ENCODE measurements at places on chromosomes 1 and 21.

DNA sequence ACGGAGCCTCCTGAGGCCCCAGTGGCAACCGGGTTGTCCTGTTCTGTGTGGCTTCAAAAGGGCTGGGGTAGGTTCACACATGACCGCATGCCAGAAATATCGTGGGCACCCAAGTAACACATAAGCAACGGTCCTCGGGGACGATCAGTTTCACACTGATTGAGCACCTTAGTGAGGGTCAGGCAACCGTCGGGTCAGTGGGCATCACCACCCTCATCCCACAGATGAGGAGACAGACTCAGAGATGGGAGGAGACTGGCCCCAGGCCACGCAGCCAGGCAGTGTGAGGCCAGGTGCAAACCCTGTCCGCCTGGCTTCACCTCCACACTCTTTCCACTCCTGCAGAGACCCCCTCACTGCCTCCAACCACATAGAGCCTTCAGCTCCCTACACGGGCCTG is 309.8 kb downstream of the MATN1 start:
- no peak for DNase-seq

DNA sequence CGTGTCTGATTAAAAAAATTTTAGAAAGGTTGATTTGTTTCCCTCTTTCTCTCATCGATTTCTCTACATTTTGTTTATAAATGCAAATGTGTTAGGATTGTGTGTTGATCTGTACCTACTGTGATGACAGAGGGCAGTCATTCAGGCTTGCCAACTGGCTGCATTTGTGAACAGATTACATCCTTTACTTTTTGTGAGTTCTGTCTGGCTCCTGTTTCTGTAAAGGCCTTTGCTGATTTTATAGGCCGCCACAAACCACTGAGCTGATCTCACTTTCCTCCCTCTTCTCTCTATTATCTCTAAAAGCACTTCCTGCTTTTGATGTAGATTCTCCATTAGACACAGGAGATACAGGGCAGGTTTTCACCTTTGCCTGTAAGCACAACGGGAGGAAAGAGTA is 106.8 kb downstream of the ESRRG start:
- no peak for DNase-seq

DNA sequence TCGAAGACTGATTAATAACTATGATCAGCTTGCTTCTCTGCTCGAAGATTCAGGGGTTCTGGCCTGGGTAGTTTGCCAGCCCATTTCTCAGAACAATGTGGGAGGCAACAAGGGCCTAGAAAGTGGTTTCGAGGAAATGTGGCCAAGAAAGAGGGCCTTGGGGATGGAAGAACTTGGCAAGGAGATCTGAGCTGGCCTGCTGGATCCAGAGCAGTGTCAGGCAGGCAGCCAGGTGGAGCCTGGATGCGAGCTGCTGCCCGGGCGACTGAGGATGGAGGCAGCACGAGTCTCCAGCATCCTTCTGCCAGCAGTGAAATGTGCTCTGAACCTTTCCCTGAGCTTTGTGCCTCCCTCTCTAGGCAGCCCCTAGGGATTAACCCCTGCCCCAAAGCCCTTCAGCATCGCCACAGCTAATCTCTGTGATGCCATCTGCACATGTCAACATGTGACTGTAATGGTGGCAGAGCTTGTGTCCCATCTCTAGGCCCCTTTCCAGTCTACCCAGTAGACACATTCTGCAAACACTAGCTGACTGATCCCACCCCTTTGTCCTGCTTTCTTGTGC is 61.0 kb upstream of the NEK2 start:
- DNase-seq = no peak

DNA sequence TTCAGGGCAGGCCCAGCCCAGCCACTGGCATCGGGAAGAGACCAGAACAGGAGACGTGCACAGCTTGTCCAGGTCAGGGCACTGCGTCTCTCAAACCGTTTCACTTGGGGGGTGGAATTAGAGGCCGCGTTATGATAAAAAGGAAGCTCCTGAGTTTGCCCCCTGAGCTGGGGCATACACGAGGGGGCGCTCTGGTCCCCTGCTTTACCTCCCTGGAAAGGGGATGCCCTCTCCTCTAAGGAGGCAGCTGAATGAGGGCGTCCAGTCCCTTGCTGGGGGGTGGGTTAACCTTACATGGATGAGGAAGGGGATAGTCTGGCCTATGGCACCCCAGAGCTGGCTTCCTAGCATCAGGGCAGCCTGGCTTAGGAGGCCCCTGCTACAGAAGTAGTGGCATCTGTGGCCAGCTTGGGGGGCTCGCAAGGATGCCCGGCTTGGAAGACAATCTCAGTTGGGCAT is 2.3 kb downstream of the MYOG start:
- DNase-seq = no peak

DNA sequence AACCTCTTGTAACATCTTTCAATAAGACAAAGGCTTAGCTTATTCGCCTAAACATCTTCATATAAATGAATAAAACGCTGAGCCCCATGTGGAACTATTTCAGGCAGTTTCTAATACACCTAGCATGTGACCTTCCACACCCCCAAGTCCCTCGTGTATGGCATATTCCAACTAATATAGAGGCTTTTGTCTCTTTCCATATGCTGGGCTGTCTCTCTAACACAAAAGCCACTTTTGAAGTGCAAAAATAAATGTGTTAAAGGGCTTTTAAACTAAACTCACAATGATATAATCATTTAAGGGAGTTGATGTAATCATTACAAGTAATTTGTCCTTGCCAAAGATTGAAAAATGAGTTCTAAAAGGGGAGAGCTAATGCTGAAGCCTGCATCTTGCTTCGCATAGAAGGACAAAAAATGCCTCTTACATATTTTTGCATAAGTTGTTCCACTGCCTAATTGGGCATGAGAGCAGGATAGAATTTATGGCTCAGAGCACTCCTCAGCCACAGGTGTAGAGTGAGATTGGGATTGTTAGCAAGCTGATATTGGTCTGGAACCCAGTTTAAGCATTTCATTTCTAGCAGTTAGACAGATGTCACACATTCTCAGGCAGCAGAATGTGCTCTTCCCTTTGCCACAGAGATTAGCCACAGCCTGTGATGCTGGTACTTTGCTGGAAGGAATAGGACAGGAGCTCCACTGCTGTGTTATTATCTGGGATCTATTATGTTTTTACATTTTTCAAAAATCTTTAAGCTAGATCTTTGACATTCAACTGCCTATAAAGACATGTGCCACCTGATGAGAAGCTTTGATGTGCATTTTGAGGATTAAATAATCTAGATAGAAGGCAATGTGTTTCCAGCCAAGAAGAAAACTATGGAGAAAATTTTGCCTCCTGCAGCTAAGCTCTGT is 1044.4 kb downstream of the ADGRL2 start:
- DNase-seq = no peak

DNA sequence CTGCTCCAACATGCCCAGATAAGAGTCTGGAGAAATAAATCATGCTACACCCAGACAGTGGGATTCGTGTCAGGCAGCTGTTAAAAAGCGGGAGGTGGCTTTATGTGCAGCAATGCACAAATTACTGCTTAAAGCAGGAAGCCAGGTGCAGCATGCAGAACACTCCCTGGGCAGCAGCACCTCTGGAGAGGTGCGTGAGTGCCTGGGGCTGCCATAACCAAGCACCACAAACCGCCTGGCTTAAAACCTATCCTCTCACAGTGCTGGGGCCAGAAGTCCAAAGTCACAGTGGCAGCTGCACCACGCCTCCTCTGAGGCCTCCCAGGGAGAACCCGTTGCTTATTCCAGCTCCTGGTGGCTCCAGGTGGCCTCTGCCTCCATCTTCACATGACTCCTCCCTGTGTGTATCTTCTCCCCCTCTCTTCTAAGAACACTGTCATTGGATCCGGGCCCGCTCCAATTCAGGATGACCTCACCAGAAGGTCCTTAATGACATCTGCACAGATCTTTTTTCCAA is 115.6 kb downstream of the SIK1 start:
- DNase-seq = no peak

- no peak for DNase-seq
Observed at GRCh38 chr1:205961991-205962820, 18.9 kb upstream of the SLC26A9 start.

GRCh38 chr21:39802217-39802616 is 57.2 kb downstream of the IGSF5 start:
- DNase-seq = no peak

DNA sequence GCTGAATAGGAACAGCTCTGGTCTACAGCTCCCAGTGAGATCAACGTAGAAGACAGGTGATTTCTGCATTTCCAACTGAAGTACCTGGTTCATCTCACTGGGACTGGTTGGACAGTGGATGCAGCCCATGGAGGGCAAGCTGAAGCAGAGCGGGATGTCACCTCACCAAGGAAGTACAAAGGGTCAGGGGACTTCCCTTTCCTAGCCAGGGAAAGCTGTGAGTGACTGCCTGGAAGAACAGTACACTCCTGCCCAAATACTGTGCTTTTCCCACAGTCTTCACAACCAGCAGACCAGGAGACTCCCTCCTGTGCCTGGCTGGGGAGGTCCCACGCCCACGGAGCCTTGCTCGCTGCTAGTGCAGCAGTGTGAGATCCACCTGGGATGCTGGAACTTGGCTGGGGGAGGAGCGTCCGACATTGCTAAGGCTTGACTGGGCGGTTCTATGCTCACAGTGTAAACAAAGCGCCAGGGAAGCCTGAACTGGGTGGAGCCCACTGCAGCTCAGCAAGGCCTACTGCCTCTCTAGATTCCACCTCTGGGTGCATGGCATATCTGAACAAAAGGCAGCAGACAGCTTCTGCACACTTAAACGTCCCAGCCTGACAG is 14.7 kb downstream of the CR1L start:
- DNase-seq = no peak

- no peak for DNase-seq
Observed at GRCh38 chr1:43449708-43450069, 4.0 kb downstream of the HYI start.

DNA sequence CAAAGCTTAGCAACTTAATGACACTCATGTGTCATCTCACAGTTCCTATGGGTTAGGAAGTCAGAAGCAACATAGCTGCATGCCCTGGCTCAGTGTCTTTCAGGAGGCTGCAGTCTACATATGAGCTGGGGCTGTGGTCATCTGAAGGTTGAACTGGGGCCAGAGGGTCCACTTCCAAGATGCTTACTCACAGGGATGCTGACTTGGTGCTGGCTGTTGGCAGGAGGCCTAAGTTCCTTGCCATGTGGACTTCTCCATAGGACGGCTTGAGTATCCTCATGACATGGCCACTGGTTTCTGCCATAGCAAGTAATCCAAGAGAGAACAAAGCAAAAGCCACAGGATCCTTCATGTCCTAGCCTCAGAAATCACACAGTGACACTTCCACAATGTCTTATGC is 12.1 kb upstream of the FAM43B start:
- no peak for DNase-seq

- DNase-seq = no peak
Observed at GRCh38 chr1:201889090-201889968, 631 bp downstream of the SHISA4 start.

DNA sequence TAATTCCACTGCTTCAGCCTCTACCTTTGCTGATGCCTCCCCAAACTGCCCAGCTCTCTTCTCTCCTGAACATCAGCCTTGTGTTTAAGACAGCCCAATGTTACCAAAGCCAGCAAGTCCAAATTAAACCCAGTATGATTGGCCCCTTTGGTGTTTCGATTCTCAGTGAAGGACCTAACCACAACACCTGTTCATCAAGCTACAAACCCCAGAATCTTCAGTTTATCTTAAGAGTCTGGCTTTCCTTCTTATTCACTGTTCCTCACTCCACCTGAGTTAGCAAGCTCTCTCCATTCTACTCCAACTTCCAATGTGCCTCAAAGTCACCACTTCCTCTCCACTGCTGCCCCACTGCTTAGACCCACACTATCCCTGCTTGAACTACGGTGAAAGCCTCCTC is 25.5 kb upstream of the ITPKB start:
- DNase-seq = no peak

DNA sequence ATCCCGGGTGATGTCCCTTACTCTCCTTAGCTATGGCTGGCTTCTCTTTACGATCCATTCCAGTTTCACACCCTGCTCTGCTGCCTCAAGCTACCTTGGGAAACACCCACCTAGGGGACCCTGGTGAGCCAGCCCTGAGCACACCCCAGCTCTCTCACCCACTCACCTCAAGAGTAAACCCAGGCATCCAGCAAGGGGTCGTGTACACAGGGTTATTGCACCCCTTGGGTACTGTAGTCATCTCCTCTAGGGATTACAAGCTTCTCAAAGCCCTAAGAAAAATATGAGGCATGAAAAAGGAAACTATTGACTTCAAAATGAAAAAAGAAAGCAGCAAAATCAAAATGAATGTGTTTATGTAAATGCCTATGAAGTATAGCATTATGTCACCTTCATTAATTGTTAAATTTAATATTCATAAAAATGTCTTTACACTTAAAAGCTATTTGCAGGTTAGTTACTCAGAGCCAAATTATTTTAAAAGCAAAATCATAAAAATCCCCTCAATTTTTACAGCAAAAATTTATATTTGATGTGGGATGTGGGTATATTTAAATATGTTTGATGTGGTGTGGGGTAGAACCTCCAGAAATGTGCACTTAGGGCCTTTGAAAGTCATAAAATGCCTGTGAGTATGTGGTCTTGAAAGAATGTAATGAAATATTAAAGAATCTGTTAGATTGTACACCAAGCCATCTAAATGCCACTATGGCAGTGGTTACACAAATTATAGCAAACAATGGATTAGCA is 190.3 kb downstream of the C1orf94 start:
- DNase-seq = no peak

DNA sequence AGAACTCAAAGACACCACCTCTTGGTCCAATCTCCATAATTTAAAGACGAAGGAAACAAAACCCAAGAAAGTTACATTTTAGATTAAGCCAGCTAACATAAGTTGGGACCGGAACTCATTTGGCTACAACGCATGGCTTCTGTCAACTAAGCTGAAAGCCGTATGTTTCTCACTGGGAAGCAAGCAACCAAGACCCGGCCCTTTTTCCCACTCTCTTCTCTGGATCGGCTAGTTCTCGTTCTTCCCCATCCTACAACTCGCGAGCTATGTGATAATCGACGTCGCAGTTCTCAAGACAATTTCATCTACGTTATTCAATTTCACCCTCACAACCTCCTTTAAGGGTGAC is 601 bp downstream of the CCT8 start:
- no peak for DNase-seq

- no peak for DNase-seq
Observed at GRCh38 chr1:121471523-121471922, 286.7 kb downstream of the SRGAP2C start.

DNA sequence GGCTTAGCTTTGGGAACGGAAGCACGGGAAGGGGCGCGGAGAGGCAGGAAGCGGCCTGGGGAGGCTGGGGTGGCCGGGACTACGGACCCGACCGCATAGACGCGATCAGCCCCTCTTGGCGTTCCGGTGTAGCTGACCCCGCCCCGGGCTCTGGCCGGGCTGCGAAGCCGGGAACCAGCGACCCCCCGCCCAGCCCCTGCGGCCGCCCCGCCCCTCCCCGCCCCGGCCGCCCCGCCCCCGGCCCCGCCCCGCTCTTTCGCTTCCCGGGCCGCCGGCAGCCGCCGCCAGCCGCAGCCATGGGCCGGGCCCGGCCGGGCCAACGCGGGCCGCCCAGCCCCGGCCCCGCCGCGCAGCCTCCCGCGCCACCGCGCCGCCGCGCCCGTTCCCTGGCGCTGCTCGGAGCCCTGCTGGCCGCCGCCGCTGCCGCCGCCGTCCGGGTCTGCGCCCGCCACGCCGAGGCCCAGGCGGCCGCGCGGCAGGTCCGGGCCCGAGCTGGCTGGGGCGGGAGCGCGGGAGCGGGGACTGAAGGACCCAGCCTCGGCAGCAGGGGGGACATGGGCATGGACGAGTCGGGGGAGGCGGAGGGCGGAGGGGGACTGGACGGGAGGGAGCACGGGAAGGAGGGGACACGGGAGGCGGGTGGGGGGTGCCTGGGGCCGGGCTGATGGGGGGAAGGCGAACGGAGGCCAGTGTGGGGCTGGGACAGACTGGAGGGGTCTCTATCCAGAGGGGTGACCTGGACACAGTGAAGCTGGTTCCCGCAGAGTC is at the start of gene SELENON:
Gene SELENON, plus strand, starts transcription at position 259 of the 768 bp plus-strand sequence. Its CDS starts 38 bp downstream, at position 297.
- no peak for DNase-seq

- no peak for DNase-seq
Observed at GRCh38 chr21:44375761-44376241, 22.4 kb downstream of the TRPM2 start.
